GM06990 (cell line): ENCODE measurements at places on chromosomes 1 and 21.

DNA sequence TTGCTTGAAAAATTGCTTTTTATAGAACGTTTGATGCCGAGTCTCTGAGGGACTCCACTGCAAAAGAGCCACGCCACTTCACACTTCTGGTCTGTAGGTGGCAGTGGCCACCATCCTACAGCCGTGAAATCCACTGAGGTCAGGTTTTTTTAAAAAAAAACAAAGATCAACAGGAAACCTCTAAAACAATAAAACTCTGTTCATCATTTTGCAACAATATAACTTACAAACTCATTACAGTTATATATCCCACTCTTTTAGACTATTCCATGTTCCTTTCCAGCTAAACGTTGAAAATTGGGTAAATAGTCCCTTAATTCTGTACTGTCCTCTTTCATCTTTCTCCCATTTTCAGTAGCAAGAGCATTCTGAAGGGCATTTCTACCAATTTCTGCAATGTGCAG is 64.6 kb upstream of the FMN2 start:
- no peak for DNase-seq

GRCh38 chr1:169565335-169566271 is 20.7 kb downstream of the F5 start:
- DNase-seq: no peak

DNA sequence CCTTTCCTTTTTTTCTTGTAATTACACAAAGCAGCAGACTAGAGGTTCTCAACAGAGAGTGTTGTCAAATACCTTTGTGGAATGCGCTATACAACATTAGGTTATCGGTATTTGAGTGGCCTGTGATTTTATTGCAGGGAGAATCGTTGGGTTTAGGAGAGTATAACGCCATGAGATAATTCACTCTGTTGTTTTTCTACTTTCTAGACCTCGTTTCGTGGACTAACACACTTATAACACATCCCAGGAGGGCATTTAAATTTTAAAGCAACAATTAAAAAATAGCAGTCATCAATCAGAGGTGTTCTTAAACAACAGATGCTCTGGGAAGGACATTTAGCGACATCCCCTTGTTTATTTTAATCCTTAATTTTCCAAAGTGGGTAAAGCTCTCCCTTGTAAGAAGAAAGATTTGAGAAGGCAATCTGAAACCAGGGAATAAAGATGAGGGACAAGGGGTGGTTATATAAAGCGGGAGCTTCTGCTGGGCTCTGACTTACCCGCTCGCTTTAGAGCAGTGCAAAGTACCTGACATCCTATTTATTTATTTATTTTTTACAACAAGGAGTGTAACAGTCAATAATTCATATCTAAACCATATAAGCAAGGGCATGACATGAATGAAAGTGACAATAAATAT is 4.9 kb downstream of the PBX1 start:
- DNase-seq: no peak

DNA sequence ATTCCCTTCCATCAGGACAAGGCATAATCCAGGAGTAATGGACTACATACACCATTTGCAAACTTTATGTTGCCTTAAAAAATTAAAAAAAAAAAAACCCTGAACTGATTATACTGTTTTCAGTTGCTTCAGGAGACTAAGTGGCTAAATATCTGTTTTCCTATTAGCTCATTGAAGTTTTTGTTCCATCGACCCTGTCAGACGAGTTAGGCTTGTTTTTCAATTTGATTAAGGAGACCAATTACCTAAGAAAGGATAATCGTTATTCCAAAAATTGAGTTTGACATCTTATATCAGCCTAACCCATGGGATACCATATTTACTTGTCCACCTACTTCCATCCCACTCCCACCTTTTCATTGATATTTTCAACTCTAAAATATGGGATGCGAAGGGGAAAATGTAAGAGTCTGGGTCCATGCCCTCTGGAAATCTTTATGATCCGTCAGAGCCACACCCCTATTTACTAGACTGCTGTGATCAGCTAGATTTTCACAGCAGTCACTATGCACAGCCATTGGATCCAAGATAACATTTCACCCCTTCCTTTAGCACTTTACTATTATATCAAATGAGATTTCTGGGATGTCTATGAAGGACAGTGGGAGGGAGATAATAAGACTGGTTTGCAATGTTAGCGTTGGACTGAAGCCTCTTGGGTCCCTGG is 41.0 kb downstream of the IL12RB2 start:
- DNase-seq: no peak

- DNase-seq: no peak
Observed at GRCh38 chr1:9235096-9235459, 504 bp downstream of the H6PD start.

- DNase-seq: no peak
Observed at GRCh38 chr1:11455967-11456570, 22.9 kb upstream of the DISP3 start.

- DNase-seq: no peak
Observed at GRCh38 chr1:195577748-195578147, 1030.5 kb downstream of the KCNT2 start.

- DNase-seq: no peak
Observed at GRCh38 chr1:201847150-201847549, 18.2 kb downstream of the IPO9 start.

- DNase-seq: no peak
Observed at GRCh38 chr21:21039624-21040170, 41.5 kb downstream of the NCAM2 start.

DNA sequence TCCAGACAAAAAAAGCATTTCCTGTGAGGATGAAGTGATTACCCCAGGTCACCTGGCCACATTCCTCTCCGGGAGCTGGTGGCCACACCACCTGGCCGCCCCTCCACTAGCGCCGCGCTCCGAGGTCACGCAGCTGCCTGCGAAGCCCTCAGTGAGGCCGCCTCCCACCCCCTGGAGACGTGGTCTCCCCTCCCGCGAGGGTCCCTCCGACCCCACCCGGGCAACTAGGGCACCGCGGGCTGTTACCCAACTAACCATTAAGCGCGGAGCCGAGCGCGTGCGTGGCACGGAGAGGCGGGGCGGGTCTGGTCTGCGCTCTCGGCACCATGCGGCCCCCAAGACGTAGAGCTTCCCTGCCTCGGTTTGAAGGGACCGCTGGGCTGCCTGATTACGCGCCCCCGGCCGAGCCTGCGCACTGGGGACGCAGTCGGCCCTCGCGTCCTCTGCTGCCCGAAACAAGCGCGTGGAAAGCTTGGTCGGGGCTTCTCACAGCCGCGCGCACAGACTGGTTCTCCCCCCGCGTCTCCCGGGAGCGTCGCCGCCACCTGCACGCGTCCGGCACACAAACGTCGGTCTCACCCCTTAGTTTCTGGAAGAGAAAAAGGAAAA is 106.5 kb downstream of the SLC16A1 start:
- no peak for DNase-seq

- no peak for DNase-seq
Observed at GRCh38 chr1:184002071-184002470, 35.5 kb downstream of the COLGALT2 start.

- DNase-seq: peak; percentile 80
Observed at GRCh38 chr1:26826261-26827105, at the start of gene ZDHHC18. ZDHHC18 (plus strand) TSS chr1:26826688; CDS start chr1:26826805, 117 bp downstream.

GRCh38 chr1:41474490-41475271 is 9.8 kb downstream of the EDN2 start:
- DNase-seq: no peak

DNA sequence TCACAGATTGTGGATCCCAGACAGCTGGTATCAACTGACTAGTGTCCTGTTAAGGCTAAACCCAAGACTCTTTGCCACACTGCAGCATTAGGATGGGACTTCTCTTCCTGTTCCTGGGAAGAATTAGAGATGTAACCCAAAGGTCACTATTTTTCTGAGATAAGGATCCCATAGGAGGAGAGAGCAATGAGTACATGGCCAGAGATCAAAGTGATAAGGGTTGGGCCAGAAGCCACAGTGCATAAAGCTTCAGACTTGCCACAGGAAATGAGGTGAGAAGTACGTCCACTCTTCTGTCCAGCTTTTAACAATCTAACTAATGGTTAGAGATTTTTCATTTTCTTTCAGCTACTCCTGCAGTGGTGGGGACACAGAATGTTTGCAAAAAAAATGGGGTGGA is at the start of gene HSD3B1:
TSS of gene HSD3B1 (plus strand) at position 270 of the 400 bp plus-strand sequence. CDS start 267 bp downstream, outside the sequence.
- no peak for DNase-seq

- no peak for DNase-seq
Observed at GRCh38 chr1:216937491-216937890, 214.3 kb upstream of the ESRRG start.

GRCh38 chr21:41445465-41445862 is 19.4 kb downstream of the MX1 start:
- DNase-seq: no peak
